Suprapubic skin (tissue), 4 donors: ENCODE measurements at places on chromosomes 7 and 10. TPM values are rescaled to one million over a fixed set of nuclear protein-coding genes. Genes with fewer than 3 reads are reported as not detected.

Gene HOXA7
- 14.8 TPM for total RNA-seq

Gene RELN
- total RNA-seq: 0.72 TPM

Gene LRMDA
- total RNA-seq: 0.10 TPM

- DNase-seq: no peak
These were observed 152.1 kb upstream of the SEMA3C start for GRCh38 chr7:81070956-81071355.

GRCh38 chr10:24718031-24718855 lies 5.4 kb downstream of the ARHGAP21 start:
- DNase-seq: no peak

GRCh38 chr7:95317546-95317945 lies 6.8 kb downstream of the PON1 start:
- DNase-seq: no peak

GRCh38 chr7:9939176-9939575 lies 1034.5 kb upstream of the PHF14 start:
- no peak for DNase-seq
